ENCODE measurements at places on chromosomes 4 and X.

DNA sequence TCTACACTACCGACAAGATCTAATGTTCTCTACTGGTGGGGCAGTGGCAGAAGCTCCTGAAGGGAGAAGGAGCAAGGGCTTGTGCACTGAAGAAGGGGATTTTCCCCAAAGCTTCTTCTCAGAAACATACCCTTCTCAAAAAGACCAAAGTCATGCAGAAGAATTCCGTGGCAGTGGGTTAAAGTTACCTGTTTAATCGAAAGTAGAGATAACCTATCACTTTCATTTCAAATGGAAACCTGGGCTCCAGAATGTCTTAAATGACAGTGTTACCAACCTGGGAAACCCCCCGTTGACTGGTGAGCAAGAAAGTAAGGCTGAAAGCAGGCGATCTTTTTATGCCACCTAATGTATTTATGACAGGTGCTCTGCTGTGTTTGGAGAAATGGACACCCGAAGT is 92.5 kb upstream of the TEX13D start:
- DNase-seq, result peak; percentile 36

GRCh38 chr4:183909801-183910200 is 4.7 kb downstream of the STOX2 start:
- no peak for DNase-seq

DNA sequence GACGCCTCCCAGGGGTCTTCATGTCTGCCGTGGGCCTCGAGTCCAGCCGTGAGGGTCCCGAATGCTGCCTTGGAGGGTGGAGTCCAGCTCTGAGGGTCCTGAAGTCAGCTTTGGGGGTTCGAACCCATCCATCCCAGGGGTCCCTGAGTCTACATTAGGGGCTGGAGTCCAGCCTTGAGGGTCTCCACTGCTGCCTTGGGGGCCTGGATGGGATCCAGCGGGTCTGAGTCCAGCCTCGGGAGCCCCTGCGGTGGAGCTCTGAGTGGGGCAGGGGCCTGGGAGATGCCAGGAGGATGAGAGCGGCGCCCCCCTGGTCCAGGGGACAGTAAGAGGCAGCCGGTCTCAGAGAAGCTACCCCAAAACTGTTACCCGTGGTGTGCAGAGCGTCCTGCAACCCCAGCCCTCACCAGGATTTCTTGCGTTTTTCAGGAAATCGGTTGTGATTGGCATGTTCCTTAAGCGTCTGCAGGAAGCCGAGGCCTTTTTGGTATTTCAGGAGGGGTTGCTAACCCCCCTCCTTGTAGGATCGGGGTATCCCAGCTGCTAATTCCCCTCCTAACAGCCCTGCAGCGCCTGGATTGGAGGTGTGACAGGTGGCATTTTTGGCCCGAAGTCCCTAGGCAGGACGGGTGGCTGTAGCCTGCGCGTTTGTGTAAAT is 1.7 kb upstream of the GTPBP6 start:
- DNase-seq, result no peak

DNA sequence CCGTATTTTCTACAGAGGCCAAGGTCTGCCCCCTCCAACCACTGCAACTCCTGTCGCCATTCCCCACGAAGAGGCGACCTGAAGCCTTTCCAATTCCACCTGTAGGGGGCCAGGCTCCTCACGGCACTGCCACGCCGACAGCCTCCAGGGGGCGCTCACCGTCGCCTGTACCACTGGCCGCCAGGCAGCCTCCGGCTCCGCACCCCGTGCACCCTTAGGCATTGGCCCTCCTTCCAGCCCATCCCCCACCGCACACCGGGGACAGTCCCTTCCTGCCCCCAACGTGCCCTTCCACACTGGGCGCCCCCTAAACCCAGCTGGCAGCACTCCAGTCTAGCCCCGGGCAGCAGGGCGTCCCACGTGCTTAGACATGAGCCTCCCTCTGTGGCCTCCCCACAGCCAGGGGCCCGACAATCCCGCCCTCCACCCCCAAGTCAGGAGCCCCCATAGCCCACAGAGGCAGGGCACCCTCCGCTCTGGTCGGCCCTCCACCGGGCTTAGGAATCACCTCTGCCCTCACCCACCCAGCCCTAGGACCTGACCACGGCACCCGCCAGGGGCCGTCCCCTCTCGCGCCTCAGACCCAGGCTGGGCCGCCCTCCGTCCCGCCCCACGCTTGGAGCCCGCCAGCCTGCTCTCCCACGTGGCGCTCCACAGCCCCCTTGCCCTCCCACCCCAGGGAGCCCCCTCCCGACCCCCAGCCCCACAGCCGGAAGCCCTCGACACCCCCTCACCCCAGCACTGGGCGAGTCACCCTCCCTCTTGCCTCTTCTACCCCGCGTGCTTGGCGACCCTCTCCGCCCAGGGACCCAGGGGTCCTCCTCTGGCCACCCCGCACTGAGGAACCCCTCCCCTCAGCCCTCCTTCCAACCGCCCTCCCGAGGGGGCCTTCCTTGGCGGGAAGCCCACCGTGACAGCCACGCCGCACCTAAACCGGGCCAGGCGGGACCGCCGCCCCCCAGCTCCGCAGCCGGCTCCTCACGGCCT is 711 bp downstream of the PNMA6E start:
- peak; percentile 66 for DNase-seq
